ENCODE measurements at places on chromosomes 6 and 20. TPM values are rescaled to one million over a fixed set of nuclear protein-coding genes. Genes with fewer than 3 reads are reported as not detected.

The FAM209B gene
- 0.55 TPM for total RNA-seq

- no peak overlapping the region for H3K4me3 ChIP-seq
- no peaks in the 10 kb centered on the region for H3K27me3 ChIP-seq
- no peaks in the 10 kb centered on the region for H3K36me3 ChIP-seq
- no peaks in the 10 kb centered on the region for H3K4me1 ChIP-seq
Measured at GRCh38 chr20:13061381-13061780, 52.6 kb downstream of the SPTLC3 start.

- no peak overlapping the region for H3K27ac ChIP-seq
- DNase-seq, result no peak
- no peaks in the 10 kb centered on the region for H3K36me3 ChIP-seq
Measured at GRCh38 chr20:62698231-62698630, 10.4 kb upstream of the NTSR1 start.

GRCh38 chr20:4304601-4305000, 289.2 kb upstream of the RNF24 start:
- H3K27me3 ChIP-seq, result peaks cover 2% of the 10 kb centered on the region
- no peak overlapping the region for H3K4me3 ChIP-seq
- no peak overlapping the region for H3K27ac ChIP-seq
- H3K36me3 ChIP-seq, result no peaks in the 10 kb centered on the region

Measured in neural crest cell (in vitro differentiated cells).